ENCODE measurements at places on chromosomes 6 and 20.
A peak's percentile ranks its signal among the peaks of the same experiment; 100 is the strongest.

DNA sequence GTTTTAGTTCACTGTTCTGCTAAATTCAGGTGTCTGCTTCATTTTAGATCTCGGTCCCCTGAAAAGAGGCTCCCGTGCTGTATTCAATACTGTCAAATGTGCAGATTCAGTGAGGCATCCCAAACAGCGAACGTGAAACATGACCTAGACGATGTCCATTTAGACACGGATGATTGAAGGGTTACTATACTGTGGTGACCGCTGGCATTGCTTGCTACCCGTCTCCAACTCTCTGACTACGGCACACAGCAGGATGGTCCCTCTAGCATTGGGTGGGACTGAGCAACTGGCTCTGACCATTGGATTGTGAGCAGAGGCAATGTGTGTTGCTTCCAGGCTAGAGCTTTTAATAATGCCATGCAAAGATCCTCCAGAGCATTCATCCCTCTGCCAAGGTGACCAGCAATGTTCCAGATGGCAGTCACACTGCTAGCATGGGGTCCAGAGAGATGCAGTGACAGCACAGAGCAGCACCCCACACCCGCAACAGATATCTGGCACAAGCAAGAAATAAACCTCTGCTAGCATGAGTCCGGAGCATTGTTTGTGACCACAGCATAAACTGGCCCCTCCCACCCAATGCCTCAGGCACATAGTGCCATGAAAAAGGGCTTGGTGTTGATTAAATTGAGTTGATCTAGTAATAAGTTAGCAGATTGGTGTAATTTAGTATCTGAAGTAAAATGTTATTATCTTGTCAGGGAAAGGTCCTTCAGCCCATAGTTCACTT, 9.0 kb downstream of the METTL24 start:
- DNase-seq = no peak

DNA sequence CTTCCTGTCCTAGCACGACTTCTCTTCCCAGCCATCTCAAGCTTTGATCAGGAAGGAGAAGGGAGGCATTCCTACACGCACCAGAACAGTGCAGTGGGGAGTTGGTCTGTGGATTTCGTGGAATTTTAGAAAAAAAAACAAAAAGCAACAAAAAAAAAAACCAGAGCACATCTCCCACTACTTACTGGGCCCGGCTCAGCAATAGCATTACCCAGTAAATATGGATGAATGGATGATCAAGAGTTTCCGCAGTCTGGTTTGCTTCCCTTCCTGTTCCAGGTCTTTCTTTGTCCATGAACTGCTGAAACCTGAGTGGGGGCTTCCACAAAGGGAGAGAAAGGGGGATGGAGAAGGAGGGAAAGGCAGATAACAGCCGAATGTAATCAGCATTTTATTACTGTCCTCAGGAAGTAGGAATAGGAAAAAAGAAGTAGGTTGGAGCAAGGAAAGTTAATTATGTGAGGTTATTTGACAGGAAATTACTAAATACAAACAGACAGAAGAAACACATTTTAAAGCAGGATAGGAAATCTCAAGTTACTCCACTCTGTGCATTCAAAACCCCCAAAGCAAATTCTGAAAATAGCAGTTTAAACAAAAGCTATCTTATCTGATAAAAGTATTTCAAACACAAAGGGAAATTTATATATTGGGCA, 349.0 kb downstream of the PRL start:
- DNase-seq = no peak

GRCh38 chr20:63574829-63575743, 1.0 kb upstream of the HELZ2 start:
- DNase-seq = no peak

DNA sequence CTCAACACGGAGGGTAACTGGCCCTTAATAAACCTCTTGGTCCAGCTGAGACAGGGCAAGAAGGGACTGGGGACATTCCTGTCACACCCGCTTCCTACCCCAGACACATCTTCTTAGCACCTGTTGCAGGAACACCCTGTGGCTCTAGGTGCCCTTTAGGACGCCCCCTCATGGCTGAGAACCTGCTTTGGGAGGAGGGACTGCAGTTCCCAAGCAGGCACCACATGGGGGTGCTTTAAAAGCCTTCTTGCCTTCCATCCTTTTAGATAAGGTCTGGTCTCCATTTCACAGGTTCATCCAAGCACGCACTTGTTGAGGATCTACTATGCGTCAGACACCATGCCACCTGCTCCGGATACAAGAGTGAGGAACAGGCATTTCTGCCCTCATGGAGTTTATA, 26.6 kb downstream of the NSFL1C start:
- DNase-seq = no peak

GRCh38 chr20:51400051-51400926, 142.2 kb downstream of the NFATC2 start:
- peak; percentile 23 for DNase-seq

Data from left hindlimb (tissue), 1 donor.